ENCODE measurements at places on chromosomes 12 and 14.

DNA sequence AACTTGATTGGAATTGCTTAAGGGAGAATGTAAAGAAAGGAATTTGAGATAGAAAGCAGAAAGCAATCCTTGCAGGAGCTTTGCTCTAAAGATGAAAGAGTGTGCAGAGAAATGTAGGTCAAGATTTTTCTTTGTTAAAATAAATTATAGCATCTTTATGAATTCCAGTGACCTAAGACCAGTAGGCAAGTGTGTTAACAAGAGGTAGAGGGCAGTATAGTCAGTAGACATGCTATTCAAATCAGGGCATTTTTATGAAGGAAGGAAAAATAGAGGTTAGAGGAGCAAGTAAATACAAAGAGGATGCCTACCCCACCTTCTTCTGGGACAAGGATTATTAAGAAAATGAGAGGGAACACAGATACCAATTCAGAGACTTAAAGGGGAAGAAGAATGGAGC lies 148.5 kb downstream of the PLCZ1 start:
- no peak for DNase-seq

DNA sequence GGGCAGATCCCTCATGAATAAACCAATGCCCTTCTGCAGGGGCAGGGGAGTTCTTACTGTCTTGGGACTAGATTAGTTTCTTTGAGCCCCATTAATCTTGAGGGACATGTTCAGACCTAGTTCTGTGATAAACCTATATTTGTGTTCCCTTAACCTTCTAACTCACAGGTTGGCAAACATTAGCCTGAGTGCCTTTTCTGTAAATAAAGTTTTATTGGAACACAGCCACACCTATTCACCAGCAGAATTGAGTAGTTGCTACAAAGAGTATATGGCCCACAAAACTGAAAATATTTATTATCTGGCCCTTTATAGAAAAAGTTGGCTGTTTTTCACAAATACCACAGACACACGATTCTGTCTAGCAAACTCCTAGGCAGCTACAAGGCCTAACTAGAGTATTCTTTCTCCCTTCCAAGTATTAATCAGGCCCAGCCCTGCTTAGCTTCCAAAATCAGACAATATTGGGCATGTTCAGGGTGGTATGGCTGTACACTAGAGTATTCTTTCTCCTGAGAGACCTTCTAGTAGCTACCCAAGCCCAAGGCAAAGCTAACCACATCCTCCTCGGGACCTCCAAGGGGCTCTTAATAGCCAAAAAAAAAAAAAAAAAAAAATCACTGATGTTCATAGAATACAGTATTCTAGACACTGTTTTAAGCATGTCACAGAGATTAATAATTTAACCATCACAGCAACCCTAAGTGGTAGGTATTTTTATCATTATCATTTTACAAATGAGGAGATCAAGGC lies 199.3 kb upstream of the PWP1 start:
- DNase-seq, result no peak

- DNase-seq, result peak; percentile 67
Observed at GRCh38 chr14:98959410-98959809, 312.6 kb downstream of the BCL11B start.

GRCh38 chr12:68835333-68835908 lies 27.4 kb downstream of the MDM2 start:
- DNase-seq, result no peak

- DNase-seq, result no peak
Observed at GRCh38 chr12:106684497-106684896, 90.0 kb upstream of the RIC8B start.

DNA sequence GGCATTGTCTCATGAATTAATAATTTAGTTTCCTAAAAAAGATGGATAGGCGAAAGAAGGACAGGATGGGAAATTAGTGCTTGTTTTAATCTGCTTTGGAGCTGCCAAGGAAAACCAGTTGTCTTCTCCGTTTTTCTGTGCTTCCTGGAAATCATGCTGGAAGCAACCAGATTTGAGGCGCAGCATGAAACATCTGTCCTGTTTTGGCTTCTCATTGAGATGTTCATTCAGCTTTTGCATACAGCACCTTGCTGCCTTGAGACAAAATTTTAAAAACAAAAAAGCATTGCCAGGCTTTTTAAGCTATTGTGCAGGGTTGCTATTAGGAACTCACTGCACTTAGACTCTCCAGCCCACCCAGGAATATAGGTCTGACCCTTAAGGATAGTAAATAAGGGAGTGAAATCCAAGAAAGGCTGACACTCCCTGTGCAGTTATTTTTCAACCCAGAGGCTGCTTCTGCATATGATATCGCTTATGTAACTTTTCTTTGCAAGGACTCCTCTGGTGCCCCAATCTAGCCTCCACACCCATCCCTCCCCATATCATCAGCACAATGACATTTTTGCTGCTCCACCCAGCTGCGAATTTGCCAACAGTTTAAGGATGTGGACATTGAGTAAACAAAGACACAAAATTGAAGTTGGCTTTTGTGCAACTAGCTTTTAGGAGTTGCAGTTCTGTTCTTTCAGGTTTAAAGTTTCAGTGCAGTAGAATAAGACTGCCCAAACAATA lies 46.9 kb upstream of the MDM1 start:
- no peak for DNase-seq

- DNase-seq, result no peak
Observed at GRCh38 chr12:41120211-41120610, 67.9 kb upstream of the PDZRN4 start.

DNA sequence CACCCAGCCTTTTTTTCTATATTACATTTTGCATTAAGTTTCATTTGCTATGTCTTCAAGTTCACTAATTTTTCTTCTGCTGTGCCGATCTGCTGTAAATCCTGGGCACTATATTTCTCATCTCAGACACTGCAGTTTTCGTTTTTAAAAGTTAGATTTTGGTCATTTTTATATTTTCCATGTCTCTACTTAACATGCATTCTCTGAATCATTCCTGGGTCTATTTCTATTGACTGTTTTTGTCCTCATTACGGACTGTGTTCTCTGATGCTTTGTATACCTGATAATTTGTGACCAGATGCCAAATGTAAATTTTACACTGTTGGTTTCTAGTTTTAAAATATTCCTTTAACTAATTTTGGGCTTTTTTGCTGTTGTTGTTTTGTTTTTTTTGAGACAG lies 64.5 kb downstream of the R3HDM2 start:
- no peak for DNase-seq

DNA sequence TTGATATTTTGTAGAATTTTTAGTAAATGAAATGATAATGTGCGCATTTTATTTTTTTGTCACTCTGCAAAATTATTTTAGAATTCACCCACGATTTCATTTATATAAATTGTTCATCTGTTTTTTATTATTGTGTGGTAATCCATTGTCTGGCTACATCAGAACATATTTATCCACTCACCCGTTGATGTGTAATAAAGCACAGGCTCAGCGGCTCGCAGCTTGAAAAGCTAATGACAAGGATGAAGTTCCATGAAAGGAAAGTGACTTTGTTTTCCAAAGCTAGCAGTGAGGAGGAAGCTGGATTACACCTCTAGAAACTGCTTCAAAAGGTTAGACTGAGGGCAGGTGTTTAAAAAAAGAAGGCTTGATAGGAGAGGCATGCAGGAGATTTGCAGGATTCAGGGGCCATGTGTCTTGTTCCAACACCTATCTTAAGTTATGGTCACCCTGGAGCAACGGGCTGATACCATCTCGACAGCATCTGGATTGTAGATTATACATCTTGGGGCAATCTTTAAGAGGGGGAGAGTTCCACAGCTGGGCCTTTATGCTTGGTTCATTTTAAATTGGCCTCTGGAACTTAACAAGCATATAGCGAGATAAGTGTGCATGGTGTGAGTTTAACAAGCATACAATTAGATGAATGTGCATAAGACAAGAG lies 194.1 kb downstream of the TMTC3 start:
- DNase-seq, result no peak

GRCh38 chr12:54147606-54148005 lies 41.2 kb downstream of the SMUG1 start:
- DNase-seq, result no peak

DNA sequence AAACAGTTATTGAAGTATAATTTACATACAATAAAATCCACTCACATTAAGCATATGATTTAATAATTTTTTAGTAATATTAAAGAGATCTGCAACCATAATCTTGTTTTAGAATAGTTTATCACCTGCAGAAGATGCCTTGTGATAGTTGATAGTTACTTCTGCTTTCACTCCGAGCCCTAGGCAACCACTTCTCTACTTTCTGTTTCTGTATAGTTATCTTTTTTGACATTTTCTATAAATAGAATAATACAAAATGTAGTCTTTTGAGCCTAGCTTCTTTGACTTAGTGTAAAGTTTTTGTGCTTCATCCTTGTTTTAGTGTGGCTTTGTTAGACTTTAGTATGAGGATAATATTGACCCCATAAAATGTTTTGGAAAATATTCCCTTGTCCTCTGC lies 111.0 kb downstream of the MNAT1 start:
- DNase-seq, result no peak

DNA sequence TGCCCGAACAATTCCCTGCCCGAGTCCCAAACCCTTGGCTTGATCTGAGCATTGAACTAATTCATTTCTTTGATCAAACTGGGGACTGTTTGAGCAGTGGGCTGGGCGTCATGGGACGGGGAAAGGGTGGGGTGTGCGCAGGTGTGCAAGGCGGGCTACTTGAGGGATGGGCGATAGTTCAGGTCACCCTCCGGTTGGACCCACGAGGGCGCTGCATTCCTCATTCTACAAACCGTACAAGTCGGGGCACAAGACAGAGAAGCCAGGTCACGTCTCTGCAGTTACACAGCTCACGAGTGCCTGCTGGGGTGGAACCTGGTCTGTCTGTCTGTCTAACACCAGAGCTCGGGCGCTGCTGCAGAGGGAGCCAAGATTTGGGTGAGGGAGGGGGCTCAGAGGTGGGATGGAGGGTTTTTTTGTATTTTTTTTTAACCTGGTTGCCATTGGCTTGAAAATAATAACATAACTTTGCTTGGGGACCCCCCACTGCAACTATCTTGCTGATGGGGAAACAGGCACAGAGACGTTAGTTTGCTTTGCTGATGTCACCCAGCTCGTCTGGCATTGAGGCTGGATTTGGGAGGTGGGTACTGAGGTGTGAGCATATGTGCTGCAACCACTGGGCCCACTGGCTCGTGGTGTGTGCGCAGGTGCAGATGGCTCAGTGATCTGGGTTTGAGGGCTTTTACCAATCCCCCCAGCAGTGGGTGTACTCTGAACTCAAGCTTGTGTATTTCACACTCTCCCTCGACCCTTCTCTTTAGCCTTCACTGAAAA lies 7.6 kb upstream of the RTL1 start:
- no peak for DNase-seq

DNA sequence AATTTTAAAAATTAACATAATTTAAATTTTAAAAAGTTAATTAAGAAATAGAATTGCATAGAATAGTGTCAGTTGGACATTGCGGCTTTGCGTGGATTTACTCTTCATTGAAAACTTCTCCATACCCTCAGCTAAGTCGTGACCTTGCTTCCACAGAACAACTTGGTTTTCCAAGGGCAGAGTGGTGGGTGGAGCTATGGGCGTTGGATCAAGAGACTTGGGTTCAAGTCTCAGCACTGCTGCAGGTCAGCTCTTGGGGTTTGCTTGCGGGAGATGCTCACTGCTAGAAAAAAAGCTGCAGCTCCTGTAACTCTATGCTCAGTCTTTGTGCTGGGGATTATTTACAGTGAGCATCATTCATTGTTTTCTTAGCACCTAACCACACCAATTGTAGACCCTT lies 133.7 kb downstream of the PRIMA1 start:
- no peak for DNase-seq

Data from cardiac septum (tissue), 1 donor.